Motor neuron (in vitro differentiated cells): ENCODE measurements at places on chromosomes 1 and 21. TPM values are rescaled to one million over a fixed set of nuclear protein-coding genes. Genes with fewer than 3 reads are reported as not detected.

DNA sequence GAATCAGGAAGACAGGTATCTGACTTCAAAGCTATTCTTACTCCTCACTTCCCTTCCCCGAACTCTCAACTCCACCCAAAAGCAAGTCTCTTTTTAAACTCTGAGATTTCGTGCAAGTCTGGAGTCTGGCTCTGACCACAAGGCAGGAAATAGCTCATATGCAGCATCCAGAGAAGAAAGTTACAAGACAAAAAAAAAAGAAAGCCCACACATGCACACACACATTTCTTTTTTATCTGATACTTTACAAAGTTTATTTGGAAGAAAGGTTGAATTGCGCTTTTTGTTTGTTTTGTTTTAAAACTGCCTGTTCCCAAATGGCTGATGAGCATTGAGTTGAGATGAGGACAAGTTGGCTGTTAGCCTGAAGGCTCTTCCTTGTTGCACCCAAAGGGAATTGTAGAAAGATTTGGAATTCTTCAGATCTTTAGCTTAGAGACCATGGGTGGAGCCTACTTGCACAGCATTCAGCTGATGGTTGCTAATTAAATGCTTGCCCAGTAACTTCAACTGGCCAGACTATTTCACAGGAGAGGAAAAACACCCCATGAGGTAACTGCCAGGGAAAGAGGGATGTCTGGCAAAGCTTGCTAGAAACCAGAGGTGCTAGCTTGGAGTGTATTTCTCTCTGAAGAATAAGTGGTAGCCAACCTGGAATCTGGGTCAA is 490.3 kb downstream of the TTLL7 start:
- ATAC-seq = peak; percentile 85

GRCh38 chr1:29473161-29473855 is 237.0 kb downstream of the PTPRU start:
- ATAC-seq = no peak

- ATAC-seq = no peak
Observed at GRCh38 chr1:161096530-161096929, 1.6 kb upstream of the KLHDC9 start.

The ALPL gene
- 0.85 and 2.9 TPM in 2 replicates for total RNA-seq

The IL19 gene
- total RNA-seq = 0.27 and 0.63 TPM in 2 replicates

DNA sequence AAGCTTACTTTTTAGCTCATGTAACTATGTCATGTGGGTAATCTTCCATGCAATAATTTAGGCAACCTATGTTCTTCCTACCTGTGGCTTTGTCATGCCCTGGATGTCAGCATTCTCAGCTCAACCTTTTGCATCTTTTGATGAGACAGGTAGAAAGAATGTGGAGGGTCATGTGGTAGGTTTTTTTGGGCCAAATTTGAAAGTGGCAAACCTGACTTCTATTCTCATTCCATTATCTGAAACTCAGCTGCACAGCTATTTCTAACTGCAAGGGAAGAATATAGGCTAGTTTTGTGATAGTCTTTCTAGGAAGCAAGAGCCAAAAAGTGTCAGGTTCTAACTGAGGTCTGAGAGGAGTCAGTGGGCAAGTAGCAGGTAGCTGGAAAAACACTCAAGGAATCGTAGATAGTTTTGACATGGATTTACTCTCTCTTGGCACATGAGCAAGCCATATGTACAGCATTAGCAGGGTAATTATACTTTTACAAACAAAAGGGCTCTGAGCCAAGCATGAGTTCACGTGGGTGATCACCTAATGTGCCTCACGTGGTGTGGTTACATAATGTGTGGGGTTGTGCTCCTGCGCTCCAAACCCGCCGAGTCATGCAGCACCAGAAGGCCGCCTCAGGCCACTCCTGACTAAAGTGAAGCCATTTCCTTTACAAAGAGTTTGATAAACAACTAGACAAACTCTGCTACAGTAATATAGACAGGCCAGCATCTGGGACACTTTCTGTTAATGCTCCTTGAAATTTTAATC is 1013.8 kb downstream of the PLA2G4A start:
- no peak for ATAC-seq

The ZNF648 gene
- total RNA-seq = 0.97 and 1.2 TPM in 2 replicates

The GSTM5 gene
- 2.8 and 3.5 TPM in 2 replicates for total RNA-seq

The ZNF683 gene
- 0.48 and 0.61 TPM in 2 replicates for total RNA-seq

The RALGPS2 gene
- total RNA-seq = 48.2 and 60.3 TPM in 2 replicates

The RNU1-4 gene
- total RNA-seq = 29,317 and 29,831 TPM in 2 replicates

The OR2T2 gene
- total RNA-seq = 2.1 TPM in 1 of 2 replicates, not detected in the other

The XCL1 gene
- total RNA-seq = 0.27 and 0.47 TPM in 2 replicates

- no peak for ATAC-seq
Observed at GRCh38 chr1:173268786-173269277, 61.7 kb upstream of the TNFSF4 start.

The ORC1 gene
- total RNA-seq = 1.2 and 1.5 TPM in 2 replicates

DNA sequence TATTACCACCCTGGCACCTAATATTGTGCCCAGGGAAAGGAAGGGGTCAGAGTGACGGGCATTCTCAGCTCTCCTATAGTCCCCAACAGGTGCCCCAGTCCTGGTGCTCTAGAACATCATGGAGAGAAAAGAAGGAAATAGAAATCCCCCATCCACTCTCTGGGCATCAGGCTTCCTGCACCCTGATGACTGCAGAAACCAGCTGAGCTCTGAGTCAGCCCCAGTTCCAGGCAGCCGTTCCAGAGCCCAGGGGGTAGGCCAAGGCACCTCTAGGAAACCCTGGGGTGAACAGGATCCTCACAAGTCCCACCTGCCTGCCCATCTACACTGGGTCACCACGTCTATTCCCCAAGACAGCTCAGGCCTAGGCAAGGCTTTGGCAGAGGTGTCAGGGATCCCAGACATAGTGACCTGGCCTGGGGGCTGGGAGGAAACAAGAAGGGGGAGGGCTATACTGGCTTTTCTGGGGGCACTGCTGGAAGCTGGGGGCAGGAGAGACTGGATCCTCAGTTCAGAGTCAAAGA is 709 bp downstream of the NECTIN4 start:
- ATAC-seq = no peak

- peak; percentile 27 for ATAC-seq
Observed at GRCh38 chr21:18384771-18385170, 18.8 kb downstream of the TMPRSS15 start.

DNA sequence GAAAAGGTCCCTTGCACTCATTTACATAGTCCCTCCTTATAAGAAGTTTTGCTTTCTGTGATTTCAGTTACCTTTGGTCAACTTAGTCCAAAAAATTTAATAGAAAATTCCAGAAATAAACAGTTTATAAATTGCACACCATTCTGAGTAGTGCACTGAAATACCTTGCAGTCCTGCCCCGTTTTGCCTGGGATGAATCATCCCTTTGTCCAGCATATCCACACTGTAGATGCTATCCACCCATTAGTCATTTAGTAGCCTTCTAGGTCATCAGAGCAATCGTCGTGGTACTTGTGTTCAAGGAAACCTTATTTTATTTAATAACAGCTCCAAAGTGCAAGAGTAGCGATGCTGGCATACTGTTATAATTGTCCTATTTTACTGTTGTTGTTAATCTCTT is 38.0 kb downstream of the SPRTN start:
- ATAC-seq = no peak

- ATAC-seq = peak; percentile 4
Observed at GRCh38 chr1:147892731-147893214, 9.8 kb upstream of the GJA8 start.

The LEPR gene
- total RNA-seq = 6.7 and 8.8 TPM in 2 replicates

- no peak for ATAC-seq
Observed at GRCh38 chr1:53544728-53545515, 85.7 kb downstream of the DMRTB1 start.

DNA sequence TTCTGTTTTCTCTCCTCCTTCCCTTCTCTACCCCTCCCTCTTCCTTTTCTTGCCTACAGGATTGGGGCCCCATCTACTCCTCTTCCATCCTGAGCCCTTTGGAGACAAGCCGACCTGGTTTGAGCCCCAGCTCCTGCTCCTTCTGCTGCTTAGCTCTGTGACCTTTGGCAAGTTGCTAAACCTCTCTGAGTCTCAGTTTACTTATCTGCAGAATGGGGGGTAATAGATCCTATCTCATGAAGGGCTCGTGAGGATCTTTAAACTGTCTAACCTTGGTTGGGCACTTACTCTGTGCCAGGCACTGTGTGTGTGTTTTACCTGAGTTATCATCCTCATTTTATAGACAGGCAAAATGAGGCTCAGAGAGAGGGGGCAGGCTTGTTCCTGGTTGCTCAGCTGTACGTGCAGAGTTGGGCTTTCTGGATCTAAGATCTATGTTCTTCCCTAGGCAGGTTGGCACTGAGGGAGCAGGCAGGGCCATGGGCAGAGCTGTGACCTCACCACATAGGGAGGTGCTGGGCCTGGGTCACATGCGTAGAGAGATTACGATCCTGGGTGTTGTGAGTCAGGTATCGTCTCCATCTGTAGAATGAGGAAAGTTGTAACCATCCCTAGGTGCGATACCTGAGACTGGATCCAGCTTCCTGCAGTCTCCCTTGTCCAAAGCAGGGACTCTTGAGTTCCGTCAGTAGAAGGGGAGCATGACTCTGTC is 58.5 kb downstream of the FOXO6 start:
- ATAC-seq = no peak

The AMY2B gene
- total RNA-seq = 5.9 and 8.6 TPM in 2 replicates

- peak; percentile 37 for ATAC-seq
Observed at GRCh38 chr1:22408230-22408629, 43.4 kb upstream of the ZBTB40 start.
